Sciatic nerve (tissue), 2 donors: ENCODE measurements at places on chromosomes 3 and 15.
A peak's percentile ranks its signal among the peaks of the same experiment; 100 is the strongest.

DNA sequence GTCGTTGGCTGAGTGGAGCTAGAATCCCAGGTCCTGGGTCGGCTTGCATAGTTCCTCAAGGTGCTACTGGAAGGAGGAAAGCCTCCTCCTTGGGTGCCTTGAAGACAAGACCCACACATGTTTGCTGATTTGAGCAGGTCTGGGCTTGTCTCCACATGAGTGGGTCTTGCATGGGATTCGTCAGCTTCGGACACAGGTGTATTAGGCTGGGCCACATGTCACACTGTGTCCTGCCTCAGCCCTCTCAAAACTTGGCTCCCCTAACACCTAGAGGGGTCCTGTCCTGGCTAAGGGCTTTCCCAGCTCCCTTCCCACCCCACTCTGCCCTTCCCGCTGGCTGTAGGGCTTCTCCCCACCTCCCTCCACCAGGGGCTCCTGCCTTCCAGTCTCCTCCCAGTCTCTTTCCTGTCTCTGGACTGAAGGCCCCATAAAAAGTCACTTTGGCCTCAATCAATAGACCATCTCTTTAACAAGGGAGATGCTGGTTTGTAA, 73.0 kb upstream of the ADPGK start:
- no peak for DNase-seq

- no peak for DNase-seq
Measured at GRCh38 chr3:112656043-112656442, 15.1 kb upstream of the CCDC80 start.

- DNase-seq: no peak
Measured at GRCh38 chr3:108006077-108006771, 84.6 kb downstream of the CD47 start.

DNA sequence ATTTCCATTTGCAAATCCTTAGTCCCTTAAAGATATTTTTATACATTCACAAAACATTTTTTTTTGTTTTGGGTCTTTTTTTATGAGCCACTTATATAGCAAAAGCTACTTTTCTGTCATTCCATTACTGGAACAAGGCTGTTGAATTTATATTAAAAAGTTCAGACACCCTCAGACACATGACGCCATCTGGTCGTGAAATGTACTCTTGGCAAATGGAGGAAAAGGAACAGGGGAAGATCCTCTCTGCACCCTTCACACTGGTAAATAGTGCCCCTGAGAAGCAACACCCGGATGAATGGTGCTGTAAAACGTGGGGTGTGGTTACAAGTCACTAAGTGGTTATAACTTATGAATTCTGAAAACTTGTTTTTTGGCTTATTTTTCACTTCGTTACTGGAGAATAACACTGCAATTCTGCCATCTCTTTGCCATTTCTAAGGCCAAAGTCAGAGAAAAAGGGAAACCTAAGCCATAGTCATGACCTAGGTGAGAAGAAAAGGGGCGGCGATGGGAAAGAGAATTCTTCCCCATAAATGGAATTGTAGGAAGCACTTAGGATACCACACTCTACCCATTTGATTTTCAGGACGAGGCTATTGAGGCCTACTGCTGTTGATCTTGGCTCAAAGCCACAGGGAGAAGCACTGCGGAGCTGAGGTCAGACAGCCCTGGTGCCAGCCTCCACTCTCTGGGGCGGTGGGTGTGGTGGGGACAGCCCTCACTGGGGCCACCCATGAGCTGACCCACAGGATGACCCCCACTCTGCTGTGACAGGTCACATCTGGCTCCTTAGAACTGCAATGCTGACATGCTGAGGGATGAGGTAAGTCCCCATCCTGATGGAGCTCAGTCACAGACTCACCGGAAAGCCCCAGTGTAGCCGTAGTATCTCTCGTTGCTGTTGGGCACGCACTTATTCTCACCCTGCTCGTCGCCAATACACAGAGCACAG, 21.9 kb downstream of the LTF start:
- DNase-seq: no peak

DNA sequence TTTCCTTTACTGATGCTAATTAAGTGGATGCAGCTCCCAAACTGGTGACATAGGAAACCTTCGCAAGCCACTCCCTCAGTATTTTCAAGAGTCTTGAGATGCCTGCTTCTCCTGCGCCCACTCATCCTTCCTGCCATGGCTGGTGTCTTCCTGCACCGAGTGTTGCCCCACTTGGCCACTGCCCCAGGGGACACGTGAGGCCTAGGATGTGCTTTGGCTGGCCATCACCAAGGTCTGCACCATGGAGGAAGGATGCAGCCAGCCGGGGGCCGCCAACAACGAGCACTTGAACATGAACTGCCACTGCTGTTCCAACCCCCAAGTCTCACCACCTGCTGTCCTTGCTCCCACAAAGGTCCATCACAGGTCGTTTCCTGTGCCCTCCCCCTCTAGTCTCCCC, 34.1 kb downstream of the EPHB3 start:
- DNase-seq: no peak

- peak; percentile 72 for DNase-seq
Measured at GRCh38 chr3:149717391-149718056, 34.8 kb downstream of the COMMD2 start.
